Anterior cingulate cortex (tissue), 58 donors: ENCODE measurements at places on chromosomes 12 and 14.

DNA sequence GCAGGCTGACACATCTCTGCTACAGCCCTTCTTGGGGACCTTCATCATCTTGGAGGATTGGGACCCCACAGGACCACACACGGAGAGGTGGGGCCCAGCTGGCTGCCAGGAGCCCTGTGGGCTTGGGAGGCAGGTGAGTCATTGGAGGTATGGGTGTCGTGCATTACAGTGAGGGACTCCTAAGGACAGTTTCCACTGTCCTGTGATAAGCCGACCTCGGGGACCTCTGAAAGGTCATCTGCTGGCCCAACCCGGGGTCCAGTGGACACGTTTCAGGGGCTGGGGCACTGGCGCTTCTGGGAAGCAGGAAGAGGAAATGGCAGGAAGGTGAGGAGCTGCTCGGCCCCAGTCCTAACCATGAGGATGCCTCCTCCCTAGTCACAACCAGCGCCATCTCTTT lies 238.0 kb downstream of the BCL11B start:
- DNase-seq, result no peak

- no peak for DNase-seq
Observed at GRCh38 chr14:103806805-103807204, 40.6 kb downstream of the PPP1R13B start.

GRCh38 chr12:117187421-117187820 lies 2.8 kb downstream of the FBXO21 start:
- DNase-seq, result no peak

DNA sequence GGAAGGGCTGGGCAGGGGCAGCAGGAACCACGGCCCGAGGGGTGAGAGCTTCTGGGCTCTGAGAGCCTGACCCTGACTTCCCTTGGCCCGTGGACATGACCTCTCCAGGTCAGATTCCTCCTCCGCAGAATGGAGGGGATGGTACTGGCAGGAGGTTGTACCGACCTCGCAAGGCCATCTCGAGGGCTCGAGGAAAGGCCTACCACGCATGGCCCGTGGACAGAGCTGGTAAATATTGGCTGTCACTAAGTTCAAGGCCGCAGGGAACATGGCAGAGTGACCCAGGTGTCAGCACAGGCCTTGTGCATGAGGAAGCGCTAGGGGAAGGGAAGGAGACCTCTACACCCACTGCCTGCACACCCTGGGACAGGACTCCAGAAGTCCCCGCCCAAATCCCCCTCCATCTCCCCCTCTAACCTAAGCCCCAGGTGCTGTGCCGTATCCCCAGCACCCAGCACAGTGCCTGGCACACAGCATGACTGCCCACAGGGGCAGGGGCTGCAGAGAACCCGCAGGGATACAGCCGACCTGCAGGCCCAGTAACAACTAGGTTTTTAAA lies 54.9 kb upstream of the PPP2R5C start:
- DNase-seq, result no peak

- DNase-seq, result no peak
Observed at GRCh38 chr14:68247676-68248268, 428.2 kb downstream of the RAD51B start.

GRCh38 chr12:77226368-77226767 lies 161.0 kb upstream of the E2F7 start:
- DNase-seq, result no peak

- no peak for DNase-seq
Observed at GRCh38 chr14:90272523-90272922, 16.2 kb downstream of the PSMC1 start.

- no peak for DNase-seq
Observed at GRCh38 chr14:90905531-90905930, 89.3 kb upstream of the TTC7B start.

GRCh38 chr12:29131539-29131938 lies 17.5 kb upstream of the FAR2 start:
- DNase-seq, result no peak

GRCh38 chr12:127143020-127143419 lies 1124.0 kb upstream of the TMEM132C start:
- no peak for DNase-seq
